ENCODE measurements at places on chromosomes 16 and 17.

DNA sequence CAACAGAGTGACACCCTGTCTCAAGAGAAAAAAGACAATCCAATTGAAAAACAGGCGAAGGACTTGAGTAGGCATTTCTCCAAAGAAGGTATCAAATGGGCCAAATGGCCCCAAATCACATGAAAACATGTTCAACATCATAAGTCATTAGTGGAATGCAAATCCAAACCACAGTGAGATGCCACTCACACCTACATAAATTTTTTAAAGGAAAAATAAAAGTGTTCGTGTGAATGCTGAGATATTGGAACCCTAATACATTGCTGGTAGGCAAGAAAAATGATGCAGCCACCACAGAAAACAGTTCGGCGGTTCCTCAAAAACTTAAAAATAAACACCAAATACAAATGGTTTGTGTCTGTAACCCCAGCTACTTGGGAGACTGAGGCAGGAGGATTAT, 45.2 kb downstream of the PIGL start:
- DNase-seq: no peak

- no peak for DNase-seq
Observed at GRCh38 chr17:8856869-8857575, 10.5 kb downstream of the PIK3R6 start.

- DNase-seq: no peak
Observed at GRCh38 chr16:70712359-70712758, 26.5 kb upstream of the MTSS2 start.

- no peak for DNase-seq
Observed at GRCh38 chr16:85616607-85617321, 3.6 kb downstream of the GSE1 start.

DNA sequence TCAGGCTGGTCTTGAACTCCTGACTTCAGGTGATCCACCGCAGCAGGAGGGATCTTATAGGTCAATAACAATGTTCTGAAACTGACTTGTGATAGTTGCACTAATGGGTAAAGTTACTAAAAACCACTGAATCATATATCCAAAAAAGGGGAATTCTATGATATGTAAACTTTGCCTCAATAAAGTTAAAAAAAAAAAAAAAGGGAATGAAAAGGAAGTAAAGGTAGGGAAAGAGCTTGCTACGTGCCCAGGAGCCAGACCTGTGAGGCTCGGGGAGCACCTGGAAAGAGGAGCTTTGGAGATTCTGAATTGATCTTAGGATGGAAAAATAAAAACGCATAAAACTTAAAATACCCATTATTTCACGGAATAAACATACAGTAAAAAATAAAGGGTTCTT, 20.8 kb upstream of the TRAP1 start:
- DNase-seq: no peak

GRCh38 chr17:8753976-8754440, 4.3 kb downstream of the SPDYE4 start:
- peak; percentile 28 for DNase-seq

- DNase-seq: peak; percentile 45
Observed at GRCh38 chr16:56343661-56344517, 81.5 kb downstream of the AMFR start.

- peak; percentile 53 for DNase-seq
Observed at GRCh38 chr17:1999557-2000251, 25.4 kb downstream of the RTN4RL1 start.

GRCh38 chr16:28192806-28193529, 18.8 kb downstream of the XPO6 start:
- DNase-seq: no peak

GRCh38 chr16:777826-778225, 10.4 kb downstream of the RPUSD1 start:
- DNase-seq: no peak

GRCh38 chr17:1591474-1592090, 29.0 kb upstream of the PITPNA start:
- no peak for DNase-seq

DNA sequence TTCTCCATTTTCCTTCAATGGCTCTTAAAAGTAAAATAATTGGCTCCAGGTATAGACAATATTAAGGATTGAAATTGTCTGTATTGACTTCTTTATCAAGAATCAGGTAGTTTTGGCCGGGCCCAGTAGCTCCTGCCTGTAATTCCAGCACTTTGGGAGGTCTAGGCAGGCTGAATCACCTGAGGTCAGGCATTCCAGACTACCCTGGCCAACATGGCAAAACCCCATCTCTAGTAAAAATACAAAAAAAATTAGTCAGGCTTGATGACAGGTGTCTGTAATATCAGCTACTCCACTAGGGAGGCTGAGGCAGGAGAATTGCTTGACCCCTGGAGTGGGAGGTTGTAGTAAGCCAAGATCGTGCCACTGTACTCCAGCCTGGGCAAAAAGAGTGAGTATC, 1008.5 kb upstream of the EEF2KMT start:
- DNase-seq: no peak

DNA sequence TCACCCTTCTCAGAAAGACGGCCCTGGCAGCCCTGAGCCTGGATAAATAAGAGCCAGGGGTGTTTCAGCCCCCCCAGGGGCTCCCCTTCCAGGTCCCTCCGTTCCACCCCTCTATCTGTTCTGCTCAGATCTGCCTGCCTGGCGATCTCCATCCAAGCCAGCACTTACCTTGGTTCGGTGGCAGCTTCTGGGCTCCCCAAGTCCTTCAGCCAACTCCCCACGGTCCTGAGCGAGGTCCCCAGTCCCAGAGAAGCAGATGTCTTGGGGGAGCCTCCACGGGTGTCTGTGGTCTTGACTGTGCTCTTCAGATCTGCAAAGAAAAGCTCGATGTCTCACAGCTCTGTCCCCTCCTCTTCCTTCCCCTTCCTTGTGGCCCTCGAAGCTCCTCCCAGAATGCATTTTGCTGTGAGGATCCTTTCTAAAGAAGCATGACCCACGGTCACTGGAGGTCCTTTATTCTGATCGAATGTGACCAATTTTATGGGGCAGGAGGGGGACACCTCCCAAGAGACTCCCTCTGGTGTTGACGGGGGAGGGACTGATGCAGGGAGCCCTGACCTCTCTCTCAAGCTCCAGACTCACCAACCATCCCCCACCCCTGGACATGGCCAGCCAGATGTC, at the start of gene PIK3R6:
TSS of gene PIK3R6 (minus strand) at position 314 of the 621 bp plus-strand sequence. CDS start 17,880 bp downstream, outside the sequence.
- DNase-seq: no peak

GRCh38 chr17:81444610-81445339, 49.5 kb downstream of the BAHCC1 start:
- DNase-seq: no peak

DNA sequence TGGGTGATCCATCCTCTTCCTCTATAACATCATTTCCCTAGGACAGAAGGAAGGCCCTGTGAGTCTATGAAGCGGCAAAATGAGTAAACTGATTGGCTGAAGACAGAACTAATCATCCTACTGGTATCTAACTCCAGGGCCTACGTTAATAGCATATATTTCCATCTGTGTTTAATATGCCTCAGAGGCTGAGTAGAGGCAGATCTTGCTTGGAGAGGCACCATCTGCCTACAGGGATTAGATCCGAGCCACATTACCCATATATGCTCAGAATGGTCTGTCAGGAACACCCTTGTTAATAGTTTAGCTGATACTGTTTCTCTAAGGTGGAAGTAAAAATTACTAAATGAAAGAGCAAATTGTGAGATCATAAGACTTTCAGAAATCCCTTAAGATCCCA, 13.2 kb upstream of the FOXJ1 start:
- DNase-seq: no peak

GRCh38 chr16:10907757-10908045, 30.7 kb downstream of the CIITA start:
- no peak for DNase-seq

DNA sequence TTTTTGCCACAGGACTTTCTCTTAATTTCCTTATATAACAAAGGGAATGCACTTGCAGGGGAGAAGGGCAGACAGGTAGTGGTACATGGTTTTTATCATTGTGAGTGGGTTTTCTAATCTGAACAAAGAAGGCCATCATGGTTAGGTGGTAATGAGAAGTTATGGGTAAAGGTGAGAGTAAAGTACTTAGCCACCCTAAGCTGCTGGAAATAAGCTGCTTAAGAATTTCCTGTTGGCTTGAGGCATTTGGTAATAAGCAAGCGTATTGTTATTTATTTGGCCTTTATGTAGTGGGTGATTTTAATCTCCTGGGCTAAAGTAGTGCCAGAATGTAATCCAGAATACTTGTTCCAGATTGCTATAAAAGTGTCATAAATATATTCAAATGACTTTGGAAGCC, 27.1 kb downstream of the TAC4 start:
- no peak for DNase-seq

GRCh38 chr17:20084621-20085282, 75.6 kb downstream of the SPECC1 start:
- DNase-seq: no peak

DNA sequence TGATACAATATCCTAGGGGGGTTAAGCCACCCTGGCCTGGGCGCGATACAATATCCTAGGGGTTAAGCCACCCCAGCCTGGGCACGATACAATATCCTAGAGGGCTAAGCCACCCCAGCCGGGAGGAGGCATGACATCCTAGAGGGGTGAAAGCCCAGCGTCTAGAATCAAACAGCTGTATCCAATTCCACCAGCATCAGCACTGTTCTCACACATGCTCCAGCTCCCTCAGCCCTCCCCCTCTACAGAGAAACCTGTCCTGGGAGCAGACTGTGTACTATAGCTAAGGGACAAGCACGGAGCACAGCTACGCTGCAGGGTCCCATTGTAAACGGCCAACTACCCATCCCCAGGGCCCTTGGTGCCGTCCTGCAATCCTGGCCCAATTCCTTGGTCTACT, 6.2 kb downstream of the GINS2 start:
- no peak for DNase-seq

- DNase-seq: peak; percentile 84
Observed at GRCh38 chr17:28726226-28726626, at the start of gene TLCD1. TSS of gene TLCD1 (minus strand) at chr17:28726233. CDS start at chr17:28726097, 136 bp downstream.

DNA sequence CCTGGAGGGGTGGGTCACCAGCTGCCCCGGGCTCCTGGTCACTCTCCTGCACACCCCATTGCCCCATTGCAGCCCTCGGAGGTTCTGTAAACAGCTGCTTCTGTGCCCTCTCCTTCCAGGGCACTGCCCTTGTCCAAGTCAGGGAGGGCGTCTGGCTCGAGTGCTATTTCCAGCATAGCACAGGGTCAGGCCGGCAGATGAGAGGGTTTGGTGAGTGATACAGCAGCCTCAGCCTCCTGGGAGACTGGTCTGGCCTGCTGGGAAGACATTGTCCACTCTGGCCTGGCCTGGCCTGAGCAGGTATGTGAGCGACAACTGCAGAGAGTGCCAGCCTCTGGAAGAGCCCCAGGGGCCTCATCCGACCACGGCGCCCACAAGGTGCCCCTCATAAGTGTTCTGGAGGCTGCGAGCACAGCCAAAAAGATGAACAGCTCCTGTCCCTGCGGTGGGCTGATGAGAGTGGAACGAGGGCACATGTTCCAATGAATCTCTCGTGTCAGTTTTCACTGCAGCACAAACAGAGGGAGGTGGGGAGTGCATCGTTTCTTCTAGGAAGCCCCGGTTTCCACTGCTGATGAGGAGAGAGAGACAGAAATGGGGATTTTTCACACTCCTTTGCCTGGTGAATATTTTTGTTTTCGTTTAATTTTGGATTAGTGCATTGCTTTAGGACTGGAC, 105.8 kb upstream of the SDK2 start:
- DNase-seq: no peak

DNA sequence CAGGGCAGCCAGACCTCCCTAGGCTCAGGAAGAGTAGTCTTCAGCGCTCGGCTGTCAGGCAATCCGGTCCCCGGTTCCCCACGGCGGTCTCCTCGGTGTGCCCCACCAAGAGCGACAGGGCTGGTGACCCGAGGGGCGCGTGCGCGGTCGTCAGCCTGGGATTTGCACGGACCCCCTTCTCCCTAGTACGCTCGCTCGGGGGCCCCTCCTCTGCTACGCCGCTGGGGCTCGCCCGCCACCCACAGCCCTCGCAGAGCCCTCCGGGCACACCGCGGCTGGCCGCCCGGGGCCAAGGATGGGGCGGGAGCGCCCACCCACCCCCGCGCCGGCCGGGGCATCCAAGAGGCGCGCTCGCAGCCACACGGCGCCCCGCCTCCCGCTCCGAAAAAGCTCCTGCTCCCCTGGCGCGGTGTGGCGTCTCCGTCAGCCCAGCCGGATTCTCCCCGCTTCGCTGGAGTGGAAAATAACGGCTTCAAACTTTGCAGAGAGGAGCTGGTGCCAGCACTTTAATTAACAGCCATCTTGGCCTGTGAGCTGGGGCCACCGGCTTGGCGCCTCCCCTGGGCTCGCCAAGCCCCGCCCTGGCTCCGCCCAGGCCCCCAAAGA, 2.1 kb upstream of the C1QL1 start:
- DNase-seq: peak; percentile 56

GRCh38 chr16:17453364-17454038, 17.3 kb downstream of the XYLT1 start:
- no peak for DNase-seq

DNA sequence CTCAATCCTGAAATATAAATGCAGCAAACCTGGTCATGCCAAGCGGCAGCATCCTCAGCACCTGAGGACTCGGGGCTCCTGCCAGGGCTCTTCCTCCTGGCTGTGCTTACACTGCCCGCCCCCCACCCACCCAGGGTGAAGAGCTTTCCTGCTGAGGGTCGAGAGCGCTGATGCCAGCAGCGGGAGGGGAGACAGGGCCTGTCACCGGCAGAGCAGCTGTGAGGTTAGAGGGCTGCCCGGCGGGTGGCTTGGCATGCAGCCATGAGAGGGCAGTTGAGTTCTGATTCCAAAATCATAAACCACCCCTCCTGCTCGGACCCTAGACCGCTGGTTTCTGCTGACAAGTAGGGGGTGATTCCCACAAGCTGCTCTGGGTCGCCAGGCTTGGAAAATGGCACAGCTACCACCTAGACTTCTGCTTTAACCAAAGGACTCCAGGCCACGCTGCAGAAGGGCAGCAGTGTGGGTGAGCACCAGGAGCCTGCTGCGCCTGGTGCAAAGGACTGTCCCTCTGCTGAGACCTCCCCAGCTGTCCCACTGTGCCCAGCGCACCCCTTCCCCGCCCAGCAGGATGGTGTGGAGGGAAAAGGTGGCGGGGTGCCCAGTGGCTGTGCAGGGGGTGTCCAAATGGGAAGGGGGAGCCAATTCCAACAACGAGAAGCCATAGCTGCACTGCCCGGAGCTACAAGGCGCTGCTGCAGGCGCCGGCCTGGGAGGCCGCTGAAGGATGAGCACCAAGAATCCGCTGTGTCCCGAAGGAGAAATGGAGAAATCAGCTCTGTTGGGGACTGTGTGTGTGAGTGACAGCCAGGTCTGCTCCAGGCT, 26.6 kb downstream of the MXRA7 start:
- DNase-seq: no peak

DNA sequence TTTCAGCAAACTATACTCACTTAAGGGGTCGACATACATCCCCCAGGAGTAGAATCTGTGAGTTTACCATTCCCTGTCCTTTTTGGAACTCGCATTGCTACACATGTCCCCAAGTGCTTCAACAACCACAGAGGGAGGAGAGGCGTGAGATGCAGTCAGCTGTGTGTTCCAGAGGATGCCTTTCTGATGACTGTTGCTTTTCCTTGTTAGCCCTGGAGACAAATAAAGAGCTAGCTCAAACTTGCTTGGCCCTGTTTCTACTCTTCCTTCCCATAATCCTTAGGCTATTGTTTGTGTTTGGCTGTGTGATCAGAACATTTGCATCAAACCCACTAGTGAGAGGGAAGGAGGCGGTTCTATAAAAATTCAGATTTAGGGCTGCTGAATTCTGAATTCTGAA, 264.0 kb downstream of the ENGASE start:
- DNase-seq: peak; percentile 69

- DNase-seq: peak; percentile 85
Observed at GRCh38 chr17:48671697-48672171, 45.6 kb upstream of the HOXB9 start.

Measured in AG08395 (cell line).